Natural killer cell treated with Interleukin-12 subunit alpha and Interleukin-12 subunit beta and Interleukin-15 and Interleukin-18, amount 100 ng/mL, for 72 hours (primary cell): ENCODE measurements at places on chromosomes 4 and X.

- DNase-seq: no peak
Observed at GRCh38 chr4:4899202-4899925, 39.9 kb downstream of the MSX1 start.

GRCh38 chrX:19647731-19648588, 132.7 kb upstream of the MAP3K15 start:
- DNase-seq: no peak

GRCh38 chr4:56630876-56631666, 50.0 kb downstream of the HOPX start:
- DNase-seq: no peak

- no peak for DNase-seq
Observed at GRCh38 chr4:181684310-181684709, 558.9 kb upstream of the TENM3 start.

DNA sequence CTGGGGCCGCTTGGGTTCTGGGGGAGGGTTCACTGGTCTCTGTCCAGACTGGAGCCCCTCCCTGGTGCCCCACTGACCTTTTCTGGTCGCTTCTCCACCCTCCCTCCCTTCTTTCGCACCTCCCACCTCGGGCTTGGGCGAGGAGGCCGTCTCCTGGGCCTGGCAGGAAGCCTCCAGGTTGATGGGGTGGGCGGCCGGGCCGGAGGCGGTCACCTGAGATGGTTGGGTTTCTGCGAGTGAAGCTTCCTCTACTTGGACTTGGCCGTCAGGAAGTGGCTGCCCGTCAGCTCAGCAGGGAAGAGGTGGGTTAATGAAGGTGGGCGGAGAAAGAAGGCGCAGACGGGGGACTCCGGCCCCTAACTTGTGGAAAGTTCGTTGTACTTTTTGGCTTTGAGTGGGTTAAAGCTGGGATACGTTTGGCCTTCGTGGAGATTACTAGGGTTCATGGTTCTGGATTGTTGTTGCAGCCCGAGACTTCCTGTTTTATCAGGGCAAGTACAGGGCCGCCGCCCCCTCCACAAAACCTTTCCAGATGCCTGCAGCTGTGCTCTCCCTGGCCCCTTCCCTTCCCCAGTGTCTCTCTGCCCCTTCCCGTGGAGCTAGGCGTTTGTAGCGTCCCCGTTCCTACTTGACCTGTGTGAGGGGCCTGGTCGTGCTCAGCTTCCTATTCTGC, 1.2 kb downstream of the AKAP17A start:
- DNase-seq: no peak

DNA sequence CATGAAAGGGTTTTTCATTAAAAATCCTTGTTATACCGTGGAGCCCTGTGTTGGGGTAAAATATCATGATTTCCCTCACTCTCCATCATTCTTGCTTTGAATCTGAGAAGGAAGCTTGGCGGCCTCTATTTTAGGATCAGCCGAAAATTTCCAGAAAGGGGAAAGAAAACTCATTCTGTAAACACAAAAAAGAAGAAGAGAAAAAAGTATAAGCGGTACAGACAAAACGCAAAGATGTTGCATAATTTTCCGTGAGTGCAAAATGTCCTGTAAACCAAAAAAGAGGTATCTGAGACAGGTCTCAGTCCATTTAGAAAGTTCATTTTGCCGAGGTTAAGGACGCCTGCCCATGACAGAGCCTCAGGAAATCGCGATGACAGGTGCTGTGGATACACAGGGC, 5.3 kb downstream of the CSF2RA start:
- DNase-seq: no peak

DNA sequence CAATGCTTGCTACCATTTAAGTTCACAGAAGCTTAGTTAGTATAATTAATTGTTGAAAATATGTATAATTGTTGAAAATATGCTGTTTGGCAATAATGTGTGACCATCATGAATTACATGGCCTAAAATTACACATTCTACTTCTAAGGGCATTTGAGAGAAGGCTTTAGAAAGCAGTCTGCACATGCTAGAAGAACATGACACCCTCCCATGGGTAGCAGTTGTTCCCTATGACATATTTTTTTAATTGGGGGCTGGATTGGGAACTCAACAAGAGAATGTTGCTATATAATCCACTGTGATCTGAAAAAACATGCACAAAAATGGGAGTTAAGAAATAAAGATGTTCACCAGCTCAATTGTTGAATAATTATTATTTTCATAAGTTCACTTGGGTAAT, 331.4 kb downstream of the ARHGAP24 start:
- DNase-seq: no peak

DNA sequence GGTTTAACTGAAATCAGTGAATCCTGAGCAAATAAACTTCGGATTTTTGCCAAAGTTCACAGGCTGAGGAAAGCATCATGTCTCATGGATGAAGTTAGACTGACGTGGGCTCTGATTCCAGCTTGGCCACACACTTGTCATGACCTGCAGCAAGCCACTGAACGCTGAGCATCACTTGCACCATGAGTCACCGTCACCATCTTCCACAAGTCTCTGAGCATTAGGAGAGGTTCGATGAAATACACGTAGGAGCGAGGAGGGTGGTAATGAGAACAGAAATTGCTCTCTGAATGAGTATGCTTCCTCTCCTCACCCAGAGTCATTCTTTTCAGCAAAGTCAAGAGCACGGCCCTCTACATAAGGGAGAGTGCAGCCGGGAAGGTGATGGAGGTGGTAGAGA, 3.8 kb upstream of the TRIML2 start:
- no peak for DNase-seq
